GM13976 (cell line): ENCODE measurements at places on chromosomes 3 and 15.

DNA sequence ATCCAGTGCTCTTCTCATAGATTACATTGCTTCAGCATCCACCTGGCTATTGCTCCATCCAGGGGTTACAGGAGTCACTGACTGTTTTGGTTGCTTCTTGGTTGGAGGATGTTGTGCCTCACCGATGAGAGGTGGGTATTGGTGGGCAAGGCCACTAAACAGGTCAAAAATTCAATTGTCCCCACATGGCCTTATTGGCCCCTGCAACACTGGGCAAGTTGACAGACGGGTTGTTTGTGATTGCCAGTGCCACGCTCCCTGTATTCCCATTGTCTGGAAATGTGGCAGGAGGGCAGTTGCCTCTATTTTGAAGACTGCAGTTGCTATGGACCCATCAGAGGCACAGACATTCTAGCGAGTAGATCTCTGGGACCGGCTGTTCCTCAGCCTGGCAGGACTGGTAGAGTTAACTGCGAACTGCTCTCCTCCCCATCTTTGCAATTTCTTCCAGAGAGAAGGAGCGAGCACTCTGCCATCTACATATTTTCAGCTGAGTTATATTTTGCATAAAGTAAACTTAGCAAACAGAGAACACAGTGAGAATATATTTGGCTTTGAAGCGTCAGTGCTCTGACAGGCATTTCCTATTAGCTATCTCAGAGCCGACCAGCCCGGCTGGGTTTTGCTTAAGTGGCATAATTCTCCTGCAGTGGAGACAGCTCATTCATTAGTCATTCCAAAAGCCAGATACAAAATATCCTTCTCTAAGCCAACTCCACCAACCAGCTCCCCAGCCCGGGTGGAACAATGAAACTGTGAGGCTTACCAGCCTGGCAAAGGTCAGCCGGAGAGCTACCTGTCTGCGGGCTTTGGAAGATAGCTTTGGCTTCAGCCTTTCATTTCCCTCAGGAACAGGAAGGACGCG is 26.0 kb upstream of the MAGEF1 start:
- no peak for DNase-seq

DNA sequence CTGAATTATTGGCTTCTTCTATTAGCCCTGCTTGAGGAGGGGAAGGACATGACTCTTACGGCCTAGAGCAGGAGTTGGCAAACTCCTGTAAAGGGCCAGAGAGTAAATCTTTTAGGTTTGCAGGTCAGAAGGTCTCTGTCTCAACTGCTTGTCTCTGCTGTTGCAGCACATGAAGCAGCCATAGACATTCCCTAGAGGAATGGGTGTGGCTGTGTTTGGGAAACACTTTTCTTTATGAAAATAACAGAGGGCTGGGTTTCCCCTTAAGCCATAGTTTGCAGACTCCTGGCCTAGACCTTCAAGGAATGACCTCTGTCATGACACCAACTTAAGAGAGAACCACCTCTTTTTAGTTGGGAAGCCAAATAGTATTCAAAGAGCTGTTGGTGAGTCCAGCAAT is 10.3 kb downstream of the TRAK1 start:
- DNase-seq = no peak

DNA sequence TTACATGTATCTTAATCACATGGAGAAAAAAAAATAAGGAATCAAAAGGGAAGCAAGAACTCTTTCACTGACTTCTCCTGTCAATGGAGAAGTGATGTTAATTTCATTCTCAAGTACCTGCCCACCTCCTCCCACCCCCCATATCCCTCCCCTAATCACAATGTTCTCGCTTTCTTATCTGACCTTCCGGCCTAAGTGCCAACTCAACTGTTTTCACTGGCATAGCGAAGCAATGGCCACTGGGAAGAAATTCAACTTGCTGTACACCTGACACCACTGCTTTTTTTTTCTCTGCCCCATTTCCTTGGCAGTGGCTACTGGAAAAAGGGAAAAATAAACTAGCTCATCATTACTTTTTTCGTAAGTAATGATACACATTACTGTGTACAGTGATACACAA is 3.8 kb downstream of the SGO1 start:
- DNase-seq = no peak

DNA sequence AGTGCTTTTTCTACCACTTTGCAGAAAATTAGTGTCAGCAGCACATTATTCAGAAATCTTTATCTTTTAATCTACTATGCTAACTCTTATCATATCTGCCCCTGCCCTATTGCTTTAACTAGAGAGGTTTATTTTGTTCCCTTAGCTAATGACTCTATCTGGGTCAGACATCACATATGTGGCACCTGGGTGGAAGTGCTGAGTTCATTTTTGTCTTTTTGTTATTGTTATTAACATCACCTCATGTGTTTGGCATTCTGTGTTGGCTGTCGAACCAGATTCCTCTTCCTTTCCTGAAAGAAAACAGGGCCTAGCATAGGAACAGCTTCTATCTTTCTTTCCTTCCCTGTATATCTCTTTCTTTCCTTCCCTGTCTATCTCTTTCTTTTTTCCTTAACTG is 100.7 kb downstream of the RBMS3 start:
- DNase-seq = no peak

DNA sequence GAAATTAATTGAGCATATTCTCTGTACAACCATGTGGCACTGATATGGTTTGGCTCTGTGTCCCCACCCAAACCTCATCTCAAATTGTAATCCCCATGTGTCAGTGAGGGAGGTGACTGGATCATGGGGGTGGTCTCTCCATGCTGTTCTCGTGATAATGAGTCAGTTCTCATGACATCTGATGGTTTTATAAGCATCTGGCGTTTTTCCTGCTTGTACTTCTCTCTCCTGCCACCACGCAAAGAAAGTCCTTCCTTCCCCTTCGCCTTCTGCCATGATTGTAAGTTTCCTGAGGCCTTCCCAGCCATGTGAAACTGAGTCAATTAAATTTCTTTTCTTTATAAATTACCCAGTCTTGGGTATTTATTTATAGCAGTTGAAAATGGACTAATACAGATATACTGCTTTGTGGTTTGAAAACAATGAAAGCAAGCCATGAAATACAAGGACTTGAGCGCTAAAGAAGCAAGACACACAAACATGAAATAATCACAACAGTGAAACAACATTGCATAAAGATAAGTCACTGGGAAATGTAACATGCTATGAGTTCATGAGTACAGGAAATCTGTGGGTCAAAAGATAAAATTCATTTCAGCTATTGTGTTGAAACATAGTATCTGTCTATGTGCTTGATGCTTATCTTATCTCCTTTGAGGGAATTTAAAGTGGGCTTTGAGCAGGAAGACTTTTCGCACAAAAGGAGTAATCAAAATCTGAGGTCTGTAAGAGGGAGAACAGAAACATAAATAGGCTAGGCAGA is 288.7 kb downstream of the GBE1 start:
- DNase-seq = no peak
